ENCODE measurements at places on chromosomes 1 and 21.

GRCh38 chr1:55926906-55927471 is 652.4 kb downstream of the PLPP3 start:
- no peak for DNase-seq

DNA sequence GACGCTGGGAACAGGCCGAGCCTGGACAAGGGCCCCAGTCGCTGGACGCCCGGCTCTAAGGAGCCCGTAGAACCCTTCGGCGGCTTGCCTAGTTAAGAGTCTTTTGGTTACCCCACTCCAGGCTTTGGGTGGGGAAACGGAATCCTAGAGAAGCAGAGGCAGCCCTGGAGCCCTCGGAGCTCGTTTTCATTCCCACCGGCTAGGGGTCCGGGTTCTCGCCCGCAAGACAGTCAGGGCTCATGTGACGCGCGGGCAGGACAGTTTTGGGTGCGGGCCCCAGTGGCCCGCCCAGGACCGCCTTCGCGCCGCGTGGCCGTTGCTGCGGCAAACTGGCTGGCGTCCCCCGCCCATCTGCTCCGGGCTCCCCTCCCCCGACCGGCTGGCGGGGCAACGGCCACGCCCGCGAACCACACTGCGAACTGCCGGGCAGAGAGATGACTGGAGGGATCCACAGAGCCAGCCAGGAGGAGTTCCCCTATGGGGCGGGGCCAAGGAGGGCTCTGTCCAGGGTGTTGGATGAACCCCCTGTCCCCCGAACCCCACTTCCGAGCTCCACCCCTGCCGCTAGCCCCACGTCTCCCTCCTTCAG is 829 bp upstream of the HES2 start:
- DNase-seq = no peak

DNA sequence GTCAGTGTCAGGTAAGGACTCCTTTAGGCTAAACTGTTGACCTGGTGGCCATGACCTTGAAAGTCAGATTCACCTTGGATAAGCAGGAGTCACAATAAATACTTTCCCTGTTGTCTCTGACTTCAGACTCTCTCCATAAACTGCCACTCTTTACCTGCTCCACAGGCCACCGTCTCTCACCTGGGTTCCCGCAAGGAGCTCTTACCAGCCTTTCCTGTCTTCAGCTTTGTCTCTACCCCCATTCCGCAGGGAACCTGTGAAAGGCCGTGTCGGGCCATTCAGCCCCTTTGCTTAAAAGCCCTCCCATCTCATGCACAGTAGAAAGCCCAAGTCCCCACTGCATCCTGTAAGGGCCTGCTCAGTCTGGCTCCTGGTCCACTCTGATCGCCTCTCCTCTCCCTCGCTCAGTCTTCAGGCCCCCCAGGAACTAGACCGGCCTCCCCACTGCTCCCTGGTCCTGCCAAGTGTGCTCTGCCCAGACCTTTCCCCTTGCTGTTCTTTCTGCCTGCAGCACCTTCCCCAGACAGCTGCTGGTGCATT is 79.5 kb downstream of the ACTL8 start:
- DNase-seq = no peak

DNA sequence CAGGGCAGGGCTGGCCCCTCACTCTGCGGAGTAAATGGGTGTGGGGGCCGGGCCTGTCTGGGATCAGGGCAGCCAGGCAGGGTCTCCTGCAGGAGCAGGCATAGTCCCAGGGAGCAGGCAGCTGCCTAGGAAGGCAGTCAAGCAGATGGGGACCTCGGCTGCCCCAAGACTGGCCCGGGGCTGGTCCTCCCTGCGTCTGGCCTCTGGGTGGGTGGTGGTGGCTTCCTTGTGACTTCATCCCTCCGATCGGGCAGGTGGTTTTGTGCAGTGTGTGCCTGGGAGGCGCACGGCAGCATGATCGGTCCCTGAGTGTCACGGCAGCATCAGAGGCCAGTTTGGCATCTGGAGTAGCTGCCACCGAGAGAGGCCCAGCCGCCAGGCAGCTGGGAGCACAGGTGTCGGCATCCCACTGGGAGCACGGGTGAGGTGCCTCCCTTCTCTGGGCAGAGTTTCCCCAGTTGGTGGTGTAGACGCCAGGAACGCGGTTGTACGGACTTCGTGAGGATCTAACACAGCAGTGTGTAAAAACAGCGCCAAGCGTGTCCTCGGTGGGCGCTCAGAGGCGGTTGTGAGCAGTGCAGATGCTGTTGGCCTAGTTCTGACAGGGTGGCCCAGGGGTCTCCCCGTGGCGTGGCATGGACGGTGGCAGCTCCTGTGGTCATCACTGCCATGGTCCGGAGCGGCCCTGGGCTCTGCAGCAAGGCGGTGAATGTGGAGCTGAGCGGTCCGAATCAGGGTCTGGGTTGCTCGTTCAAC is 45.9 kb downstream of the PRKCZ start:
- DNase-seq = no peak

DNA sequence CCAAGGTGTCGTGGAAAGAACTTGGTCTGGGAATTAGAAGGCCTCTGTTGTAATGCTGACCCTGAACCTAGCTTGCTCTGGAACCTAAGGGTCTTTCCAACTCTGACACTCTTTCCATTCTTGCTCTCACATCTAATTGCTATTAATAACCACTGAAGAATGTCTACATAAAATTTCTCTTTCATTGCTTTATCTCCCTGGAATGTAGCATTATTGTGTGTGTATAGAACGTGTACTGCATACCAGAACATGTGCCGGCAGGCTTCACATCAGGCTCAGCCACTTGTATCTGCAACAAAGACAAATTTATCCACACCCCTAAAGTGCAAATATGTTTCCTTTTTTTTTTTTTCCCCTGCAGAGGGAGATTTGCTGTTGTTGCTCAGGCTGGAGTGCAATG is 13.9 kb upstream of the LAX1 start:
- no peak for DNase-seq

GRCh38 chr1:248807067-248807737 is 18.5 kb downstream of the SH3BP5L start:
- no peak for DNase-seq

- DNase-seq = no peak
These were observed 53.2 kb downstream of the LACTBL1 start for GRCh38 chr1:22919341-22920025.

DNA sequence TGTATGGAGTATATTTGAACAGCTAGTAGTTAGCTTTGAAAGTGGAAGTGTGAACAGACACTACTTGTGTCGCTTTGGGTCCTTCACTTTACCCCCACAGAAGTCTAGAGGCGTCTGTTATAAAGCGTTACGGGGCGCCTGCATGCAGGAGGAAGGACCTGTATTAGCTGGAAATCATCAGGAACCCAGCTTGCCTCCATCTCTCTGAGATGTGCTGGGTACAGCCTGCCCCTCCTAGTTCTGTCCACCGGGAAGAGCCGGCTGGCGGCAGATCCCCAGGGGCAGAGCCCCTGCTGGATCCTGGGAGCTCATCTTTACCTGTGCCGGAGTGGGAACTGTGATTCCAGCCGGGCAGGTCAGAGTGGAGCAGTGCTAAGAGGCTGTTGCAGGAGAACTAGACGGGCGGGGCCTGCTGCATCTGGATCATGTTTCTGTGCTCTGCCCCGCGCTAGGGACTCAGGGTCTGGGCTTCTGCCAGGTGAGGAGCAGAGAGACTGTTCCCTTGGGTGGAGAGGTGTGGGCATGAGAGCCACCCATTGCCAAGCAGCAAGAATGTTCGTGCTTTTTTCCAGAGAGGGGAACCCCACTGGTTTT is 22.3 kb upstream of the SPSB1 start:
- DNase-seq = no peak

- no peak for DNase-seq
These were observed 79.2 kb upstream of the CD1D start for GRCh38 chr1:158101455-158101854.

DNA sequence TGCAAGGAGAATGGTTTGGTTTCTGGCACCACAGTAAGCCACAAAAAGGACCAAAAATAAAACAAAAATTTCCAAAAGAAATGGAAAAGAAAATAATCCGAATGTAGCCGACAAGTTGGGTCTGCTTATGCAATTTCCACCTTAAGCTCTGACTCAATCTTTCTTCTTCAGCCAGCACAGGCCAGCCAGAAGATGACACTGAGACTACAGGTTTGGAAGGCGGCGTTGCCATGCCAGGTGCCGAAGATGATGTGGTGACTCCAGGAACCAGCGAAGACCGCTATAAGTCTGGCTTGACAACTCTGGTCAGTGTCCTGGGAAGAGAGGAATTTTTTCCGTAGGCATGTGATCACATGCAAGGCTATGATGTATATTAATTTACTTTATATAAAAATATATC is 23.4 kb downstream of the PDPN start:
- DNase-seq = no peak

DNA sequence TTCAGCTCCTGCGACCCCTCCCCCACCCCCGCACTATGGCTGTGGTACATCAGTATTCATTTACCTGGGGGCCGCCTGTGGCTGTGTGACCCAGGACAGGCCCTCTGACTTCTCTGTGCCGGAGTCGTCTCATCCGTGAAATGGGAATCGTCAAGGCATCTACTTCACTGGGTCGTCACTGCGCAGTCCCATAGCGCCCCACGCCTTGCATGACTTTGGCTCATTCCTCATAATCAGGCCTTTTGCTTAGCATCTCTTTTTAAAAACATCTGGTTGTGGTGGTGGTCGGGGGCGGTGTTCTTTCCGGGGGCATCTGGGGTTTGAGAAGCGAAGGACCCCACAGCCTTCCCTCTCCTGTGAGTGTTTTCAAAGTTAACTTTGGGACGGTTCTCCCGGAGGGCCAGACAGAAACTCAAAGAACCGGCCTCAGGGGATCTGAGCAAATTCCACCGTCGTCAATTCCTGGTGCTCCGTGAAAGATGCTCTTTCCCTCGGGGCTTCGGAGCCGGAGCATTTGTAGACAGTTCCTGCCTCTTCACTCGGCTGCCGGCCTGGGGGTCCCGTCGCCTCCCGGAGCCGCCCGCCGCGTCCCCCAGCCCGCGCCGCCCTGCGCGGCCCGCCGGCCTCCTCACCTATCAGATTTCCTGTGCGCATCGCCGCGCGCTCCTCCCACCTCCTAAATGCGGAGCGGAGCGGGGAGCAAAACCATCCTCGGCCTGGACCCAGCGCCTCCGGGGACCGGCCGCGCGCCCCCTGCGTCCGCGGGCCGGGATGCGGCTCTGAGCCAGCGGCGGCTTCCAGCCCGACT is at the start of gene B3GALT5:
Gene B3GALT5, plus strand, starts transcription at position 708 of the 808 bp plus-strand sequence. CDS start 47,620 bp downstream, outside the sequence.
- no peak for DNase-seq

DNA sequence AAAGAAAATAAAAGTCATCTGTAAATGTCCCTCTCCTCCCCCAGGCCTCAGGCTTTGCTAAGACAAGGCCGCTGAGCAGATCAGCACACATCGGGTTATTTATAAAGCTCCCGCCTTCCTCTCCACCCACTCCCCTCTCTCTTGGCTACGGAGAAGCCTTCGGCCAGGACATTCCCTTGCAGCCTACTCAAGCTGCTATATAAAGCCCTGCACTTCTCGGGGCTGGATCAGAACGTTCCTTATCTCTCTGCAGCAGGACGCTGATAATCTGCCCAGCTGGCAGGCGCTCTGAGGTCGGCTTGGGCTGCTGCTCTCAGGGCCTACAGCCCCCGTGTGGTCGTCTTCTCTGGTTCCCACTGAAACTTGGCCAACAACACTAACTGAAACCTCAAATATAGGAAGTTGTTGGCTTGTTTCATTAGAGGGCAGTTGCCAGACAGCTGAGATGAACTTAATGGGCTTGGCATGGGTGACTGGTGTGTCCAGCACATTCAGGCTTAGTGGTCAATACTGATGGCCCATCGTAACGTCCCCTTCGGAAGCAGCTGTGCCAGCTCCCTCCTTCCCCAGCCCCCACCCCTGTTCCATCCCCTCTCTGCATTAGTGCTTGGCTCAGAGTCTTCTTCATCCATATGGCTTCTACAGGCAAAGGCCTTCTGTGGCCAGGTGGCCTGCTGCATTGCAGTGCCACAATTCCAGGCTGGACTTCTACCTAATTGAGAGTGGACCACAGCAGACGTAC is 64.6 kb downstream of the IER5 start:
- no peak for DNase-seq

GRCh38 chr1:24910751-24911650 is 19.1 kb downstream of the RUNX3 start:
- DNase-seq = peak; percentile 53

GRCh38 chr1:34908369-34908768 is 21.1 kb downstream of the DLGAP3 start:
- no peak for DNase-seq

- no peak for DNase-seq
These were observed 52.1 kb upstream of the KANK4 start for GRCh38 chr1:62371375-62371774.

DNA sequence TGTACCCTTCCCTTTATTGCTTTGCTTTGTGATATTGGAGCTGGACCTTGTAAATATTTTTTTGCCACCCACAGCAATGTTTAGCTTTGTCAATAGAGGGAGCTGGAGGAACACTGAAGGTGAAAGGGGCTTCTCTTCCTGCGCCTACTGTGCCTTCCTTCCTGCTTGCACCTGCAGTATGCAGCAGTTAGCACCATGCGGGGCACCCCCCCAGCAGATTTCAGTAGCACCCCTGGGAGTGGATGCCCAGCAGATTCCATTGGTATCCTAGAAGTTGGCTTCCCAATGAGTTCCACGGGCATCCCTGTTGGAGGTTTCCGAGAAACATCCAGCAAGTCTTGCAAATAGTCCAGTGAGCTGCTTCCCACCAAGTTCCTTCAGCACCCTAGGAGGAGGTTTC is 25.6 kb downstream of the S100A10 start:
- DNase-seq = no peak

- no peak for DNase-seq
These were observed 201.8 kb upstream of the BRINP3 start for GRCh38 chr1:190679454-190679853.

- DNase-seq = no peak
These were observed 30.6 kb downstream of the ZC3H11B start for GRCh38 chr1:219582296-219582695.

- no peak for DNase-seq
These were observed 1.2 kb upstream of the MMEL1 start for GRCh38 chr1:2633936-2634491.

GRCh38 chr1:221865808-221866207 is 123.9 kb upstream of the DUSP10 start:
- no peak for DNase-seq

DNA sequence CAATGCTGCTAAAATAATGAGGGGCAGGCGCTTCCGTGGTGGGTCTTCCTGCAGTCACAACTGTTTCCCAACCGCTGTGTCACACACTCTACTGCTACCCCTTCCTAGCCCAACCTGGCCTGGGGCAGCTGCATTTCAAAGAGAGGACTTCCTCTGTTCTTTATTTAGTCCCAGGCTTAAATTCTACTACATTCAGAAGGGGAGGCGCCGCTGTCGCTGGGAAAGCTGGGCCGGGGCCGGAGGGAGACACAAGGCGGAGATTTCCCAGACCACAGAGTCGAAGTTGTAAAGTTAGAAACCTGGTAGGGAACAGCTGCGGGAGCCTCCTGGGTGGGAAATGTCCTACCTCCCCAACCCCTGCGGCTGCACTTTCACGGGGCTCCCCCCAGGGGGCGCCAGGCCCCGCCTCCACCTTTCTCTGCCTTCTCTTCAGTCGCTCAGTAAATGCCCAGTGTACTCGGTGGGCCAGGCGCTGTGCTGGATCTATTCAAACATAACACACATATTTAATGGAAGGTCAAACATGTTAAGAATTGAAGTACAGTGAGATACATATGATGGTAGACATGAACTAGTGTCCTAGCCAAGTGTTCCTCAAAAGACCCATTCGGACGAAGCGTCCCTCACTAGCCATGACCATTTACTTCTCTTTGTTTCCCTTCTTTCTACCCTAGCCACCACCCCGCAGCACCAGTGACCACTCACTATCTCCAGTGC is 23.1 kb downstream of the DYRK3 start:
- DNase-seq = peak; percentile 10

- no peak for DNase-seq
These were observed 96.2 kb downstream of the DPYD start for GRCh38 chr1:97824624-97825023.
